ENCODE measurements at places on chromosomes 1 and 21.

- DNase-seq, result no peak
Observed at GRCh38 chr1:226590614-226591013, 42.0 kb downstream of the STUM start.

DNA sequence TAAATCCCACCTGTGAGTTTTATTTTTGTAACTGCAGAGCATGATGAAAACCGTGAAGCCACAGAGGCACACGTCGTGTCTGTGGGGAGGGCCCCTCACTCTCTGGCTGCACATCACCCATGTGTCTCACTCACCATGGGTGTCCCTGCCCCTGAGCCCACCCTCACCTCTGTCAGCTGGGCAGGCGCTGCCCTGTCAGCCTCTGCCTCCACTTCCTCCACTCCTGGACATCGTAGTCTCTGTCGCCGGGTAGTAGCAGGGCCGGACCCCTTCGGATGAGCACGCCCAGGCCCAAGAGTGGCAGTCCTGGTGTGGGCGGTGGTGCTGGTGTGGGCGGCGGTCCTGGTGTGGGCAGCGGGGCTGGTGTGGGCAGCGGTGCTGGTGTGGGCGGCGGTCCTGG is 37.3 kb downstream of the COL18A1 start:
- no peak for DNase-seq

- peak; percentile 66 for DNase-seq
Observed at GRCh38 chr1:178938959-178939317, 68.1 kb upstream of the ANGPTL1 start.

DNA sequence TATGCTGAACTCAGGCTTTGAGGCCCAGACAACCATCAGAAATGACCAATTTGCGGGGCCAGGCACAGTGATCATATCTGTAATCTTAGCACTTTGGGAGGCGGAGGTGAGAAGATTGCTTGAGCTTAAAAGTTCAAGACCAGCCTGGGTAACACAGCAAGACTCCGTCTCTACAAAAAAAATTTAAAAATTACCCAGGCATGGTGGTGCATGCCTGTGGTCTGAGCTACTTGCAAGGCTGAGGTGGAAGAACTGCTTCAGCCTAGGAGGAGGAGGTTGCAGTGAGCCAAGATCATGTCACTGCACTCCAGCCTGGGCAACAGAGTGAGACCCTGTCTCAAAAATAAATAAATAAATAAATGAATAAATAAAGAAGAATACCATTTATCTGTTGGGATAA is 156.5 kb downstream of the EIF4G3 start:
- DNase-seq, result peak; percentile 42

- DNase-seq, result no peak
Observed at GRCh38 chr1:220889333-220889732, 10.1 kb downstream of the HLX start.
